ENCODE measurements at places on chromosomes 1 and 21.

DNA sequence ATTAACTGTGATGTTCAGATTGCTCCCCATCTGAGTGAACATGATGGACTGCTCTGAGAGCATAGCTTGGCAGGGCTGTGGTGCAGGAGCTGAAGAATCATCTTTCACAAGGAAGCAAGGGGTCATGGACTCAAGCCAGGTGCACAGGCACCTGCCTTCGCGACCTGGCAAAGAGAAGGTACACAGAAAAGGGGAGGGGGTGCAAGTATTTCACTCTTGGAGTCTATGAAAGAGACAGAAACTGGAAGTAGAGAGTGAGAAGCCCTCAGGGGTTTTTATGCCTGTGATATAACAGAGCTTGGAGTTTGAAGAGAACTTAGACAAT is 232.6 kb upstream of the PLXNA2 start:
- DNase-seq, result no peak

GRCh38 chr1:121417325-121417923 is 232.6 kb downstream of the SRGAP2C start:
- no peak for DNase-seq

GRCh38 chr1:178847396-178847849 is 23.5 kb downstream of the ANGPTL1 start:
- no peak for DNase-seq

DNA sequence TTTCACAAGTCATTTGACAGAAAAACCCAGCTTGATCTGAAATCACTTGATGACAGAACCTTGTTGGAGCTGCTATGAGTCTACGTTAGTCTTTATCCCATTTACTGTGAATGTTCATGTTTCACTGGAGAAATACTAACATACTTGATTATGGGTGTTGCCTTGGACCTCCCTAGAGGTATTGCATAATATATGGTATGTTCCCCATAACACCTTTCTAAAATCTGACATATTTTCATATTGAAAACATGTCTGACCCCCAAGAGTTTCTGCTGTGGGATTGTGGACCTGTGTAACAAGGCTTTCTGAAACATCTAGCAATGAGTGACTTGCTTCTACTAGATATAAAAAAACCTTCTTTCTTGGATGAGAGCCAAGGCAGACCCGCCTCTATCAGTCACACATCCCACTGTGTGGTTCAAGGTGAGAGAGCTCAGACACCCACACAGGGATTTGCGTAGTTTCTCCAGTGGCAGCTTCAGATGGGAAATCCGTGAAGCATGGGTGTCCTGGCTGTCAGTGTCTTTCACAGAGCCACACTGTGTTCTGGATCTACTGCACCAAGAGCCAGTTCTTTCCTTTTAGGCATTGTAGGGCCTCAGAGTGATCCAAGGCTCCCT is 4.6 kb downstream of the NENF start:
- DNase-seq, result no peak

- no peak for DNase-seq
Measured at GRCh38 chr1:205542367-205542766, 37.9 kb downstream of the CDK18 start.
